ENCODE measurements at places on chromosomes 4 and X.

- no peak for DNase-seq
Observed at GRCh38 chr4:111215755-111216154, 592.9 kb upstream of the PITX2 start.

GRCh38 chr4:5124876-5125275, 73.6 kb downstream of the STK32B start:
- DNase-seq, result no peak

DNA sequence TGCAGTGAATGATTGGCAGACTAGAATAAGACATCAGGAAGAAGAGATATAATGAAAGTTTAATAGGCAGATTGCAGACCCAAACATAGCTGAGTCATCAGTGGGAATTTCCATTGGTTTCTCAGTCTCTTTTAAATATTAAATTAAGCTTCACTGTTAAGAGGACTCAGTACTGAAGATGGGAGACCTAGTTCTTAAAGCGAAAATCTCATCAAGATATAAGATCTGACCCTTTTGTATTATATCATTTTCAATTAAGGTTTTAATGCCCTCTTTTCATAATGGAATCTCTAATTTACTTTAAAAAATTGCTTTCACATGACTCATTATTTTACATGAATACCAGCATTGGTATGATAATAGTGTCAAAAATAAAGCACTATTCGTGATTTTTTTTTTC, 168.9 kb upstream of the ATOH1 start:
- no peak for DNase-seq

DNA sequence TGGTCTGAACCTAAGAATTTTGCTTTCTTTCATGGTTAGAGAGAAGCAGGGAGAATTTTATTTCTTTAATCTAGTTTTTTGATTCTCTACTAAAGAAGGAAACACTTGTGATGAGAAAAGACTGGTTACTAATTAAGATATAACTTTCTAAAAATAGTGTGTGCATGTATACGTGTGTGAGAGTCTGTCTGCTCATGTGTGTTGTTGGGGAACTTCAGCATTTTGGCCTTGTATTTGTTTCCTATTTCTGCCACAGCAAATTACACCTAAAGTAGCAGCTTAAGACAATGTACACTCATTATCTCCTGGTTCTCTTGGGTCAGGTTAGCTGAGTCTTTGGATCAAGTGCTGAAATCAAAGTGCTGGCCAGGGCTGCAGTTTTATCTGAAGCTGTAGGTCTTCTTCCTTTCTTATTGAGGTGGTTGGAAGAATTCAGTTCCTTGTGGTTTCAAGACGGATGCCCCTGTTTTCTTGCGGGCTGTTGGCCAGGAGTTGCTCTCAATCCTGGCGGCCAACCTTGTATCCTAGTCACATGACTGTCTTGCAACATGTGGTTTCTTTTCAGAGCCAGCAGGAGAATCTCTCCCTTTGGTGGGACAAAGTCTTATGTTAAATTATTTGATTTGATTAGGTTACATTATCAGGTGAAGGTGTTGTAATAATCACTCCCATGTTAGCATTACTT, 188.4 kb upstream of the CLNK start:
- no peak for DNase-seq

GRCh38 chrX:23052324-23052723, 52.6 kb downstream of the DDX53 start:
- DNase-seq, result no peak

DNA sequence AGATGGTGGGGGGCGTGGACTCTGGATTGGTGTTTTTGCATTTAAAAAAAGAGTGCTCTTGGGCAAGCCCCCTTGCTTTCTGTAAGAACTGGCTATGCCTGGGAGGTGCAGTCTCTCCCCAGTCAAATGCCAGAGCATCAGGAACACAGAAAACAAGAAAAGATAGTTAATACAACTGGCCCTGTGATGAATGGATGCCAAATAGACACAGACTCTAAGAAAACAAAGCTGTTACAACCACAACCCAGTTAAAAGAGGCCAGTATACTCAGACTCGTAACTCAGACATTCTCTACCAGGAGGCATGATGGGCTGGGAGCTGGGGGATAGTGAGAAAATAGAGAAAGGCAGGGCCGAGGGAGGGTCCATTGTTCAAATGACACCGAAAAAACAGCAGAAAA, 32.5 kb upstream of the C1QTNF7 start:
- DNase-seq, result no peak

DNA sequence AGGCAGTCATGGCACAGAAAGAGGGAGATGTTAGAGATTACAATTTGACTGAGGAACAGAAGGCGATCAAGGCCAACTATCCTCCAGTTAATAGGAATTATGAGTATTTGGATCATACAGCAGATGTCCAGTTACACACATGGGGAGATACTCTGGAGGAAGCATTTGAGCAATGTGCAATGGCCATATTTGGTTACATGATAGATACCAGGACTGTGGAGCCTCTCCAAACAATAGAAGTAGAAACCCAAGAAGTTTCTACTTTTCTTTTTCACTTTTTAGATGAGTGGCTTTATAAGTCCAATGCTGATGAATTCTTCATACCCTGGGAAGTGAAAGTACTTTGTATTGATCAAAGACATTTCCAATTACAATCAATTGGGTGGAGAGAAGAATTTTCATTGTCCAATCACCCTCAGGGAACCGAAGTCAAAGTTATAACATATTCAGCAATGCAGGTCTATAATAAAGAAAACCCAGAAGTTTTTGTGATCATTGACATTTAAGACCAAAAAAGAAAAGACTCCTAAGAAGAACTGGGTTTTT, 139.1 kb downstream of the MAB21L2 start:
- DNase-seq, result no peak

DNA sequence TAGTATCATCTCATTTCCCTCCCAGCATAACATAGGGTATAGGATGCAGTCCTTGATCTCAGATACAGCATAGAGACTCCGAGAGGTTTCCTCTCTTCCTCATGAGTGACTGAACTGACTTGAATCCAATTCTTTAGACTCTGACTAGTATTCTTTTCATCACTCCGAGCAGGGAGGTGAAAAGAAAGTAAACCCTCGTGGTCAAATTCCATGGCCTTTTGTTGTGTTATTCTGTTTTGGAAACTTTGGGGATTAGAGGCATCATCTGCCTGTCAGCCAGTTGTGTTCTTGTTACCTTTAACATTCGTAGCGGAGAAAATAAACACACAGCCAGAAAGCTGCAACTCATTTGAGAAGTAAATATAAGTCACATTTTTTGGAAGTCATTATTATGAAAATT, 206.6 kb downstream of the ARHGAP10 start:
- no peak for DNase-seq

DNA sequence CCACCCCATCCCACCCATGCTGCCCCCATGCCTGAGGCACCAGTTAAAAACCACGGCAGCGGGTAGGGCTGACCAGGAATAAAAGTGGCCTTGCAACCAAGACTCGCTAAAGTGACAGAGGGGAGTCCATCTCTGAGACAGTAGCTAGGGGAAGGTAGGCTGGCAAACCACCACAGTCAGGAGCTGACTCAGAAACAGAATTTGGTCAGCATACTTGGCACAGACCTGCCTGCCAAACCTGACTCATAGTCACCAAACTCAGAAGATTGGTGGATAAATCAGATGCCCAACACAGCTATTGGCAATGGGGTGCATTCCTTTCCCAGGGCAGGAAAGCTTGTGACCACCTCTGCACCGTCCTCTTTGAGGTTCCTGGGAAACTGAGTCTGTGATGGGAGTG, 193.8 kb downstream of the BCOR start:
- no peak for DNase-seq

- peak; percentile 33 for DNase-seq
Observed at GRCh38 chr4:94621491-94622080, 136.2 kb upstream of the BMPR1B start.

- peak; percentile 67 for DNase-seq
Observed at GRCh38 chrX:47030339-47030738, 47.9 kb upstream of the RGN start.

DNA sequence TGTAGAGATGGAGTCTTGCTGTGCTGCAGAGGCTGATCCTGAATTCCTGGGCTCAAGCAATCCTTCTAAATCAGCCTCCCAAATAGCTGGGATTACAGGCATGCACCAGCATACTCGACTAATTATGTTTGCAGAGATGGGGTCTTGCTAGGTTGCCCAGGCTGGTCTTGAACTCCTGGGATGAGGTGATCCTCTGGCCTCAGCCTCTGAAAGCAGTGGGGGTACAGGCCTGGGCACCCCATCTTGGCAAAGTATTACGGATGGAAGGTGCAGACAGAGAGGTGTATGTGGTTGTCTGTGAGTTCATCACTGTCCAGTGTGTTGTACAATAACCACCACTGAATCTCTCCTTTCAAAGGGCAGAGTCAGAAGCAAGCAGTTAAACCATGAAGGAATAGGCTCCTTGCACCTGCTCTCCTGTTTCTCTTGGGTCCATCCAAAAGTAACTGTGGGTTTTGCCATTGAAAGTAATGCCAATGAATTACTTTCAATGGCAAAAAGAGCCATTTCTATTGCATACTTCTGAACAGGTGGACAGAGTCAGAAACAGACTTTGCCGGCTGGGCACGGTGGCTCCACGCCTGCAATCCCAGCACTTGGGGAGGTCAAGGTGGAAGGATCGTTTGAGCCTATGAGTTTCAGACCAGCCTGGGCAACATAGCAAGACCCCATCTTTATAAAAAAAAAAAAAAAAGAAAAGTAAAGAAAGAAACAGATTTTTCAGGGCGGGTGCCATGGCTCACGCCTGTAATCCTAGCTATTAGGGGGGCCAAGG, 7.0 kb upstream of the AKAP17A start:
- DNase-seq, result no peak

- DNase-seq, result no peak
Observed at GRCh38 chrX:16239211-16239610, 71.9 kb downstream of the MAGEB17 start.

DNA sequence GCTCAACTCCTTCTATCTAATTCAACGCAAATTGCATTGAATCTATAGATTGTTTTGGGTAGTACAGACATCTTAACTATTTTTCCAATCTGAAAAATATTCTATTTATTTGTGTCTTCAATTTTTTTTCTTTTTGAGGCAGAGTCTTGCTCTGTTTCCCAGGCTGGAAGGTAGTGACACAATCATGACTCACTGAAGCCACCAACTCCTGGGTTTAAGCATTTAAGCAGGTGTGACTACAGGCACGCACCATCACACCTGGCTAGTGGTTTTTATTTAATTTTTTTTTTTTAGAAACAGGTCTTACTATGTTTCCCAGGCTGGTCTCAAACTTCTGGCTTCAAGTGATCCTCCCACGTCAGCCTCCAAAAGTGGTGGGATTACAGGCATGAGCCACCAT, 98.3 kb downstream of the GK start:
- no peak for DNase-seq

DNA sequence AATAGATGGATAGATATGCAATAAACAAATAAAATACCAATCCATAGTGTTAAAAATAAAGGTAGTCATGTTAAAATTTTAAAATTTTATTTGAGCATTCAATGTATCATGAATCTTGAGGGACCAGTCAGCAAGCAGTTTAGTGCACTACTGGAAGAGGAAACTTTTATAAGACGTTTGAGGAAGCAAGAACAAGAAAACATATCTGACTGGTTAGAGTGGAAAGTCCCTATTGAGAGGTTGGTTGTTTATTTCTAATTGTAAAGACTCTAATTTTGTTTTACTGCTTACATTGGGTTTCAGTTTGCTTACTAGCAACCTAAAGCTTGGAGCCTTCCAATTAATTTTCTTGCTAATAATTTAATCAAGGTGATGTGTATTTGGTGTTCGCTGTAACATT, 786.2 kb downstream of the RAB28 start:
- DNase-seq, result no peak

DNA sequence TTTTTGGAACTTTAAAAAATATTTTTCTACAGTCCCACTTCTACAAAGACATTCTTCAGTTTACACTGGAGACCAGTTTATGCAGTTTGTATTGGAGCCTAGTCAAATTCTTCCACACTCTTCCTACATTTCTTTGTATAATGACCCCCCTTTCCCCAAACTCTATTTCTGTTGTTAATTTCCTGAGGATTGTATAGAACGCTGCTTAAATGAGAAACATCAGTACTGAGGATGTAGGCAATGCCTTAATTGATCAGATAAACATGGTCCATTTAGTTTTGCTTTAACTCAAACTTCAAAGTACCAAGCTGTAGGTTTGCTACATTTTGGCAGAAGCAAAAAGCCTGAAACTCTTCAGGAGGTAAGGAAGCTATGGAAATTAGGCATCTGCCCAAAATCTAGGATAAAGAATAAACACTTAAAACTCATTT, 155.5 kb downstream of the SLC7A11 start:
- DNase-seq, result no peak

GRCh38 chr4:81785338-81785737, 313.6 kb upstream of the RASGEF1B start:
- no peak for DNase-seq

DNA sequence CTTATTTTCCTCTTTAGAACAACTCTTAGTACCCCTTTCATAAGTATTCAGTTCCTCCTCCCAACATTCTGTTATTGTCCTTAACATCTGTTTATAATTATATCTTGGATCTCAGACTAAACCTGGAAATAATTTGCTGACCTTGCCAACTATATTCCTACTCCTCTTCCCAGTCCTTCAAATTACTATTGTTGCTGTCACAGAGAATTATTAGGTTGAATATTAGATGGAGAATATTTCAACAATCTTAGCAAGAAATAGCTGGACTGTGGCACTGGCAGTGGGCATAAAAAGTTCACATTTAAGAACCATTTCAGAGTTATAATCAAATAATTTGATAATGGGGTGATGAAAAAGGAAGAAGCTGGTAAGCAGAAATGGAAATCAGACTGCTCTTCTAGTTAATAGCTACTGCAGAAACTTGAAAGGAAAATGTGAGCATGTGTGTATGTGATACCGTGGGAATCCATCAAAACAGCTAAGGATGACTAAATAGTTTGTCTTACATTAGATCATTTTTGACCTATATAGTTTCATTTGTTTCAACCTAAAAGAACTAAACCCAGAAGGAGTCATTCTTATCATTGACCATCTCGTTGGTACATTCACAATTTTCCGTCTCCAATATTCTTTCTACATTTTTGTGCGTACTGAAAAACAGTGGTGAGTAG, 43.3 kb upstream of the PRDM8 start:
- DNase-seq, result no peak

- peak; percentile 46 for DNase-seq
Observed at GRCh38 chr4:139619644-139620043, 46.0 kb upstream of the MGST2 start.

DNA sequence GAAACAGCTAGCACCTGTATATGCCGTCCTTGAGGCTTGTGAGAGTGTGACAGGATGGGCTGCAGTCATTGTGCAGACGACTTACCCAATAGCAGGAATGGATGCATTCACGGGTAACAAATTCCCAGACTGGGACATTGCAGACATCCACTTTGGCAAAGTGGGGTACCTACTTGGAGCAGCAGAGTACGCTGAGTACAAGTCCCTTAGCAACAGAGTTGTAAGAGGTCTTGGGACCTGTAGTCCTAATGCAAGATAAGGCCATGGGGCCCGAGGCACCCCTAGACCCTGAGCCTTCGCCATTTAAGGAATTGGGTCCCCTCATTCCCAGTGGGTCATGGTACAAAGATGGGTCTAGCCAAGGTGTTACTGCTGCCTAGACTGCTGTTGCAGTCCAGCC, 55.4 kb upstream of the CCDC149 start:
- no peak for DNase-seq

- DNase-seq, result no peak
Observed at GRCh38 chr4:8308144-8308543, 38.6 kb downstream of the HTRA3 start.

All from RPMI8226 (cell line).